ENCODE measurements at places on chromosomes 2 and 18.

DNA sequence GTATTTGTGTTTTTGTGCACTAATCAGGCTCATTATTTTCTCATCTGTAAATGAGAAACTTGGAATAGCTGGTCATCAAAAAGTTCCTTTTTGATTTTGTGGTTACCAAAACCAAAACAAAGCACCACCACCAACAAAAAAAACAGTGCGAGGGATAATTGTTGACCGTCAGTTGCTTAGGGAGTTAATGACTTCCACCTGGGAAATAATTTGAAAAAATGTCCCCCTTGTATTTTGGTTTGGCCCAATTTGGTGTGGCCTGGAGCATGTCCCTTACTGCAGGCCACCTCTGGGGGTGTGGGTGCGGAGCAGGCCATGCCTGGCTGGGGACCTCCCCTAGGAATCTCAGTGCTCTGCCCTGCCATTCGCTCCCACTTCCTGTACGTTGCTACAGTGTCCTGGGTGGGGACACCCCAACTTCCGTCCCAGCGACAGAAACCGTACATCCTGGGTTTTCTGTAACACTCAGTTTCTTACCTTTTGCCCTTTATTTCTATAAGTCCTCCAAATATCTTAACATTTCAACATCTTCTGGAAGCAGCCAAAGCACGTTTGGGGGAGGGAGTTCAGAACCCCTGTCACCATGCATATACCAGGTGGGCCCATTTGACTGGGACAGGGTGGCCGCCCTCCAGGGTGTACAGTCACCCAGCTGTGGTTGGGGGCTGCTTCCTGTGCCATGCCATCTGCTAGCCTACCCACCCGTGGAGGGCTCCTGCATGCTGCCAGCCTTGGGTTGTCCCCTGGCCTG lies 31.3 kb downstream of the NCK2 start:
- peak; percentile 59 for DNase-seq

DNA sequence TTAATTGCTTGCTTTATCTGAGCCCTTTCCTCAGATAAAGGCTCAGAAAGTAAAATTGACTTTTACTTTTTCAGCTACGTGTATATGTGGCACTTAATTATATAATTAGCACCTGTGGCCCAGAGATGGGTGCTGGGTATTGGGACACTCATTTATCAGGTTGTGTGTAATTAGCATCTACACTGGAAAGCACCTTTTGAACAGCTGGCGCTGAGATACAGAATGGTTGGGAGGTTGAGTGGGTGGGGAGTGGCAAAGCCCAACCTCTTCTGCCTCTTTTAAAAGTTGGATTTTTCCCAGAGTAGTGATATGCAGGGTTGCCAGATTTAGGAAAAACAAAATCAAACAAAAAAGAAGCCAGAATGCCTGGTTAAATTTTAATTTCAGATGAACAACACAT lies 23.9 kb downstream of the SPTBN1 start:
- no peak for DNase-seq

DNA sequence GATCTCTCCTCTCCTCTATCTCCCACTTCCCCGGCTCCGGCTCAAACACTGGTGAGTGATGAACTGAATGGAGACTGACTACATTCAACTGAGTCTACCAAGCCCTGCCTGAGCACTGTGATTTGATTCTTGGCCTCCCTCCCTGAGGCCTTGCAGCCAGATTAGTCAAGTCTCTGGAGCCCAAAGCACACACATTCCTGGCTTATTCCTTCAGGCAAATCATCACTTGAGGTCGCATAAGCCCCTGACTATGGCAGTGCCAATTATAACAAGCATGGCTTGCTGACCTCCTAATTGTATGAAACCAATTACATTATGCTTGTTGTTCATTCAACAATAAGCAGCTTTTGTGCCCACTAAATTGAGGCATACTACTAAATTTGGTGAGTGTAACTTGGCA lies 34.6 kb downstream of the EFEMP1 start:
- no peak for DNase-seq

DNA sequence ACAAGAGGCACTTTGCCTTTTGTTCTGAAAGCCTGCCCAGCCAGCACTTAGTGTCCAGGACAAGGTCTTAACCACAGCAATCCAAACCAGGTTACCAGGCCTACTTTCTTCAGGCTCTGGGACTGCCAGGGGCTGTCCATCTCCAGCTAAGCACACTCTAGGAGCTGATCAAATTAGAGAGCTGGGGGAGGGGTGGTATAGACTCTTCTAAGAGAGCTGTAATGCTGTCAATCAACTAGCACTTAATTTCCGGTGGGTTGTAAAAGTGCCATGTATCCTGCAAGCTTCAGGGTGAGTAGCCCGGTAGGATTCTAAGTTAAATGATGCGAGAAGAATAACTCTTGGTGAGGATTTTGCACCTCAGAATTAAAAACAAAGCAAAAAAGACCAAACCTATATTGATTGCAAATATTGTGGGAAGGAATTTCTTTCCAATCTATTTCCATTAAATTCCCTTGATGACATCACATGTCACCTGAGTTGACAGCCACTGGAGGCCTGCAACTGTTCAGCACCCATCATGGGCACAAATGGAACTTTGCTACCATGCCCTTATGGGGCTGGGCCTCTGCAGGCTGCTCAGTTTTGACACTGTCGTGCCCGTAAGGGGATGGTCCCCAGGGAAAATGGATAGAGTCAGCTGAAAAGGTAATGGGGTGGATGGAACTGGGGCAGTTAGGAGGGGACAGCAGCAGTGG lies 8.7 kb upstream of the COX7A2L start:
- DNase-seq = no peak

GRCh38 chr18:3852321-3852720 lies 402.3 kb downstream of the TGIF1 start:
- DNase-seq = no peak

- DNase-seq = no peak
These were observed 96.8 kb downstream of the ST6GAL2 start for GRCh38 chr2:106789185-106789584.

- DNase-seq = no peak
These were observed 8.5 kb upstream of the CXCR4 start for GRCh38 chr2:136126421-136126926.

- DNase-seq = no peak
These were observed 137.9 kb upstream of the RAB12 start for GRCh38 chr18:8471372-8471771.

DNA sequence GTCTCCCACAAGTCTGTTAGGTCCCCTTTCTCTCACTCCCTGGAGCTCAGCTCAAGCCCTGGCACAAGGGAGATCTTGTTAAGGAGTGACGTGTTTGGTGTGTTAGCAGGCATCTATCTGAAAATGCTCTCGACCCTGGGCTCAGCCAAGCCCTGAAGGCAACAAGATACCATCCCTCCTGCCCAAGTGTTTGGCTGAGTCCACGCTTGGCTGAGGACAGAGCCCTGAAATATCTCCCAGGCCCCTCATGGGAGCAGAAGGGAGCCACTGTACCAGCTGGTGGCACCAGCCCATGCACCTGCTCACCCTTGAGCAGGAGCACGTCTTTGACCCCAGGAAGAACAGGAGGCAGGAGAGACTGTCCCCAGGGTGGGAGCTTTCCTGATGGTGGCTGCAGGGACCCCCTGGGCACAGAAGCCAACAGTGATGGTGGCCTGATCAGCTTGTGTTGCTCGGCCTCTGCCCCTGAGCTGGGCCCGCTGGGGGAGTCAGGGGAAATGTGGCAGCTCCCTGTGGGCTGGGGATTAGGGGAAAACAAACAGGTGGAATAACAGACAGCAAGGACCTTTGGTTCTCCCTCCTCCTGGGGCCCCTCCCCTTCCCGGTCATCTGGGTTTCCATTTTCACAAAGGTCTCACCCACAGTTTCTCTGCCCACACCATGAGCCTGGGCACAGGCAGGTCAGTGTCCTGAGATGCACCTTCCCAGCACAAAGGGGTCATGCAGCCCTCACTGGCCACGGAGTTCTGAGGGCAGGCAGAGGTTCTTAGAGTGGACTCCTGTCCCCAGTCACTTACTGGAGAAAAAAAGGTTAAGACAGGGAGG lies 91.6 kb downstream of the RHOB start:
- DNase-seq = no peak

DNA sequence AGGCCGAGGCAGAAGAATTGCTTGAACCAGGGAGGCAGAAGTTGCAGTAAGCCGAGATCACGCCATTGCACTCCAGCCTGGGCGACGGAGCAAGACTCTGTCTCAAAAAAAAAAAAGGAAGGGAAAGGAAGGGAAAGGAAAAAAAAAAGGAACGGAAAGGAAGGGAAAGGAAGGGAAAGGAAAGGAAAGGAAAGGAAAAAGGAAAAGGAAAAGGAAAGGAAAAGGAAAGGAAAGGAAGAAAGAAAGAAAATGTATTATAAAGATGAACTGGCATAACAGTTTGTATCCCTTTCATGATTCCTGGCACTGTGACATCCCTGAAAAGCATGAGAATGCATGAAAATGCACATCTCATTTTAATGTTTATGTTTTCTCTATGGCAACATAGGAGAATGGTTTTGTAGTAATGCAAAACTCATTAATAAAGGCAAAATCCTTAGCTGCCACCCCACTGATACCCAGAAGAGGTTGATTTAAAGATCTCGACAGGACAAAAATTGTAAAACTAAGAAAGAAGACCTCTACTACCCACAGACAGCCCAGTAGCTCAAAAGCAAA lies 11.5 kb upstream of the MREG start:
- no peak for DNase-seq

DNA sequence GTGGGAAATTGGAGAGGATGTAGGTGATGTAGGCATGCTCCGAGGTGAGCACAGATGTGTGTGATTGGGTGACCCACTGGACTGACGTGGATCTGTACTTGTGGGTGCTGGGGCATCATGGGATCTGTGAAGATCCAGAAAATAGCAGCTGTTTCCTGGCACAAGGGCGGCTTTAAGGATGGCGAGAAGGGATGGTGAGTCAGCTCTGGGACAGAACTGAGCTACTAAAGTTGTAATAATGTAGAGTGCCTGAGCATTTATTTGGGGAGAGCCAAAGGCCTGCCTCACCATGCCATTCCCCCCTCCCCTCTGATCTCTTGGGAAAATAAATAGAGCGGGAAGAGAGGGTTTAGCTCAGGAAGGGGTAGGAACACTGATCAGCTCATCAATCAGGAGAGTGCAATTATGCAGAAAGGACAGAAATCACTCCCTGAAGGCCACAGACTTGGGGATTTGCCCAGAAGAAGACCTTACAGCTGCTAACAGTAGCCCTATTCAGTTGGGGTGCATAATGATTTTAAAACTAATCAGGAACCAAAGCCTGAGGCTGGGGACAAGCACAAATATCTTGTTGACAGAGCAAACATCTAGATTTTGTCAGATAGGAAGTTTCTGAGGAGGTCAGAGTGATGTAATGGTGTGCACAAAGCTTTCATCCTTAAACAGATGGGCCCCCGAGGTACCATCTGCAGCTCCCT lies 30.3 kb downstream of the TANC1 start:
- DNase-seq = no peak

DNA sequence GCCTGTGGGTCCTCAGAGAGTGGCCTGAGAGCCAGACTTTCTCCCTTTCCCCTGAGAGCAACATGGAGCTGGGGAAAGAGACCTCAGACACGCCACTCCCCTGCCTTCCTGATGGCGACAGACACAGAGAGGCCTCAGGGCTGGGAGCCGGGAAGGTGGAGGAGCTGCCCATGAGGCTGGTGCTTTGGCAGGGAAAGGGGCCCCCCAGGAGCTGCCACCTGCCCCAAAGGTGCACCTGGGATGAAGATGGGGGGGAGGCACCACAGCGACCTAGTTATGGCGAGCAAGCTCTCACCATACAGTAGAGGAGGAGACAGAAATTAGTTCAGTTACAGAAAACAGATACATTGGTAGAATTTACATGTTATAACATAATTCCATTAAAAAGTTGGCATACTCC lies 80.7 kb upstream of the PXDN start:
- DNase-seq = no peak

GRCh38 chr18:58354791-58355190 lies 274.1 kb downstream of the ALPK2 start:
- no peak for DNase-seq

DNA sequence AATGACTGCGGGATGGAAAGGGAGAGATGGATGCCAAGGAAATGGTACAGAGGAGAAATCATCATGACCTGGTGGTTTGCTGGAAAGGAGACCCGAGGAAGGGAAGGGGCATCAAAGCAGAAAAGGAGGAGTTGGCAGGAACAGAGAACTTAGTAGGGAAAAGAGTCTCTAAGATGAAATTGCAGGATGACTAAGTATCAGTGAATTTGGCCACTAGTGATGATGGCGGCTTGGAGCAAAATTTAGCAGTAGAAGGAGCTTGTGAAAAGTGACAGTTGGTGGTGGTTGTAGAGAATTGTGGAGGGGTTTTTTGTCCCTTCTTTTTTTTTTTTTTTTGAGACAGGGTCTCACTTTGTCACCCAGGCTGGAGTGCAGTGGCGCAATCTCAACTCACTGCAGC lies 10.1 kb downstream of the METAP1D start:
- no peak for DNase-seq

GRCh38 chr2:71453404-71454220 lies at the start of gene DYSF:
TSS of gene DYSF (plus strand) at chr2:71453561.
- no peak for DNase-seq

DNA sequence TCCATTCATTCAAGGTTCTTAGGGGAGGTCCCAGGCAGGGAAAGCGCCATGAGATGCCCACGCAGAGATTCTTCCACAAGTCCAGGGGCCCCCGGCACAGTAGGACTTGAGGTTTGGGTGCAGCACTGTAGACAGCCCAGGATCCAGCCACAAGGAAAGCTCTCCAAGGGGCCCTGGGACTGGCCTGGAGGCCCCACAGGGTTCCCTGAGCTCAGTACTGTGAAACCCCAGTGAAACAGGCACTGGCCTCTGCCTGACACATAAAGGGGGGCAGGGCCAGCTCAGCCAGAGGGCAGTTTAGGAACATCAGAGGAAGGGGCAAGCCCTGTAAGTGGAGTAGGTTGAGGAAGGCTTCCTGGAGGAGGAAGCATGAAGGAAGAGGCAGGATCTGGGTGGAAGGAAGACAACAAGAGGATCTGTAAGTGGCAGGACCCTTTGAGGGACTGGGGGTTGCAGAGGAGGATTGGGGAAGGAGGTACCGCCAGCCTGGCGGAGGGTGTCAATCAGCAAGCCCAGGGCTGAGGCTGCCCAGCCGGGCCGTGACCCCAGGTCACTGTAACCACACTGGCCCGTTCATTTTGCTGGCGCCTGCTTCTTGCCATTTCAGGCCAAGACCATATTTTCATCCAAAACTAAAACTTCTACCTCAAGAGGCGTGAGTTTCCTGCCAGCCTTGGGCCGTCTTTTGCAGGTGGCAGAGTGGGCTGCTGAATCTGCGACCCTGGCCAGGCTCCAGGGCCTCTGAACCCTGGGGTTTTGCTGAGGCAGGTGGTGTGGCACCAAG lies 175.2 kb downstream of the SMAD7 start:
- DNase-seq = no peak

GRCh38 chr18:48171490-48172188 lies 237.5 kb downstream of the ZBTB7C start:
- no peak for DNase-seq

DNA sequence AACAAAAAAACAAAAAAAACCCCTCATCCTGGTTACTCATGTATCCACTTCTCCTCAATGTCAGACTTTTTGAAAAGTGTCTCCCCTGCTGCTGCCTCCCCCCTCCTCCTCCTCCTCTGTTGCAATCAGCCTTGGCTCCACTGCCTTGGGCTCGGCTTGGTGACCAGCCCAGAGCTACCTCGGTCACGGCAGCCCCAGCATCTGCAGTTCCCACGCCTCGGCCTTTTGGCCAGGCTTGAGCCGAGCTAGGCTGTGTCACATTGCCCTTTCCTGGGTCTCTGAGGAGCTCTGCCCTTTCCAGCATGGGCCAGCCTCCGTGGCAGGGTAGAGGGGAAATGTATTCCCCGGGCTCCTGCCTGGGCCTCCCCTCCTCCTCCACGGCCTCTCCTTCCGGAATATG lies 22.7 kb upstream of the INHBB start:
- no peak for DNase-seq

All from activated T-cell treated with anti-CD3 and anti-CD28 coated beads, Interleukin-2, amount 50 U/mL, for 48 hours (primary cell).